Muscle of leg (tissue), 16 donors: ENCODE measurements at places on chromosomes 5 and 9. TPM values are rescaled to one million over a fixed set of nuclear protein-coding genes. Genes with fewer than 3 reads are reported as not detected.

The IL4 gene
- total RNA-seq: not detected

The BTF3 gene
- total RNA-seq: 522 TPM

GRCh38 chr9:34600908-34601307, 11.0 kb downstream of the RPP25L start:
- H3K27ac ChIP-seq: no peak overlapping the region
- H3K4me3 ChIP-seq: no peak overlapping the region
- H3K27me3 ChIP-seq: peaks cover 8% of the 10 kb centered on the region
- H3K36me3 ChIP-seq: no peaks in the 10 kb centered on the region
- no peak for DNase-seq
- peaks cover 4% of the 10 kb centered on the region for H3K4me1 ChIP-seq

GRCh38 chr5:180339583-180340183, 13.5 kb downstream of the GFPT2 start:
- no peak for DNase-seq
- H3K27me3 ChIP-seq: peaks cover 3% of the 10 kb centered on the region
- H3K36me3 ChIP-seq: peaks cover 17% of the 10 kb centered on the region
- no peak overlapping the region for H3K27ac ChIP-seq
- peaks cover 21% of the 10 kb centered on the region for H3K4me1 ChIP-seq

DNA sequence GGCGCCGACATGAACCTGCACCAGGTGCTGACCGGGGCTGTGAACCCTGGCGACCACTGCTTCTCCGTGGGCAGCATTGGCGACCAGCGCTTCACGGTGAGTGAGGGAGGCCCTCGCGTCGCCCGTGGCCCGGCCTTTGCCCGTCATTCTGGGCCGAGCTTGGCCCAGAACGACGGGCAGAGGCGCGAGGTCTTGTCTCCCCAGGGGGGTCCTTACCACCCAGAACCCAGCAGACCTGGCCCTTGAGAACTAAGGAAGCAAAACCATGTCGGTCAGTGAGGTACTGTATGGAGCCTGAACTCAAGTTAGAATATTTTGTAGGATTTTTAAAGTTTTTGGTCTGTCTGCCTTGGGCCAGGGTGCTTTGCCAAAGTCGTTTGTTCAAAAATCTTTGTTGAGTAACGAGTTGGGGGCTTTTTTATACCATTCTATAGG, 691 bp downstream of the DMXL1 start:
- H3K27me3 ChIP-seq: no peaks in the 10 kb centered on the region
- H3K36me3 ChIP-seq: no peaks in the 10 kb centered on the region
- DNase-seq: no peak
